ENCODE measurements at places on chromosomes 2 and 18.
A peak's percentile ranks its signal among the peaks of the same experiment; 100 is the strongest.

GRCh38 chr18:71252351-71252865 lies 963.6 kb downstream of the SOCS6 start:
- no peak for DNase-seq

- DNase-seq = no peak
Observed at GRCh38 chr2:144553379-144553778, 33.5 kb upstream of the ZEB2 start.

- DNase-seq = no peak
Observed at GRCh38 chr2:163467251-163467630, 268.6 kb downstream of the FIGN start.

DNA sequence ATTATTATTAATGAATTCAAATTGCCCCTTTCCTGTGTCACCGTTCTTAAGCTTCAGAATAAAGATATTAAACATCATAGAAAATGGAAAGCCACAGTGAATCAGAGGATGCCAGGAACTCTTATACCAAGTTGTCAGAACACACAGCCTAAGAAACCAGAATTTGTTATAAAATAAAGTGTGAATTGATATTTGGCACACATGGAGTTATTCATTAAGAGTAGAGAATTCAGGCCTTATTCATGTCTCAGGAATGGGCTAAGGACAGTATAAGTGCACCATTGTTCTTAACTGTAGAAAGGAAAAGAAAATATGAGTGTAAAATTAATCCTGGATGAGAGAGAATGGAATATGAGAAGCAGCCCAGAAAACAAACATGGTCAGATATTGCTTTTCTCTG lies 86.7 kb upstream of the ATP8B1 start:
- no peak for DNase-seq

GRCh38 chr2:222424276-222424728 lies at the start of gene SGPP2:
Gene SGPP2 (plus strand): TSS chr2:222424543. CDS start chr2:222424603, 60 bp downstream.
- DNase-seq = peak; percentile 22

GRCh38 chr2:175877845-175878544 lies 124.1 kb downstream of the LNPK start:
- no peak for DNase-seq

DNA sequence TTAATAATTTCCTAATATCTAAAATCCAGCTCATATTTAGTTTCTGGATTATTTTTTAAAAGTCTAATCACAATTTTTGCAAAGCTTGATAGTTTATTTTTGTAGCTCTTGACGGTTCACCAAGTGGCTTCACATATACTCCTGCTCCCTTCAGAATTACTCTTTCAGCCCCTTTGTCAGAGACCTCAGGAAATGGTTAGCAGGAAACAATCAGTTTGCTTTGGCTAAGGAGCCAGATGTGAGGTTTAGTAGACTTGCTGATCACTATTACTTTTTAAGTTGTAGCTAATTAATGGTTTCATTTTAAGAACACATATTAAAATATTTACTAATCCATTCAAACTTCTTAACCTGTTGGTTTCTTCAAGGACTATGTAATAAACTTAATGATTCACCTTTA lies 2.3 kb downstream of the RBBP8 start:
- DNase-seq = no peak

DNA sequence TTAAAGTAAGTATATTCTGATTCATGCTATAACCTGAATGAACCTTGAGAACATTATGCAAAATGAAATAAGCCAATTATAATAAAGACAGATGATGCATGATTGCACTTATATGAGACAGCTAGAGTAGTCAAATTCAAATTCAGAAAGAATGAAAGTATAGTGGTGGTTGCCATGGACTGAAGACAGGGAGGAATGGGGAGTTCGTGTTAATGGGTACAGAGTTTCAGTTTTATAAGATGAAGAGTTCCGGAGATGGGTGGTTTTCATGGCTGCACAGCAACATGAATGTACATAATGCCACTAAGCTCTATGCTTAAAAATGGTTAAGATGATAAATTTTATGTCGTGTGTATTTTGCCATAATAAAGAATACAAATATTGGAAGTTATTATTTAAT lies 751.2 kb downstream of the TSN start:
- DNase-seq = no peak

- no peak for DNase-seq
Observed at GRCh38 chr18:49247781-49248180, 212.7 kb downstream of the DYM start.

GRCh38 chr2:170155022-170155722 lies 22.8 kb upstream of the MYO3B start:
- DNase-seq = no peak

DNA sequence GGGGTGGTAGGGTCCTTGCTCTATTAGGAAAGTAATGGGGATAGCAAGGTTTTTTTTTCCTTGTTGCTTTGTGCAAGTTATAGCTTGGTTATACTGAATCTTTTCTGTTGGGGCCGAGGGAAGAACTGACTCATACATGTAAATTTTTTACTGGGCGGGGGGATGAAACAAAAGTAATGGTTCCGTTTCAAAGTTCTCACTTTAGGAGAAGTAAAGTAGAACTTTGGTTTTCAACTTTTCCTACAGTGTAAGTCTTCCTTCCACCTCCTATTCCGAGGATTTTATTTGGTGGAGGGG lies 1.1 kb downstream of the AFTPH start:
- DNase-seq = peak; percentile 3

- DNase-seq = no peak
Observed at GRCh38 chr2:38549071-38549704, 53.5 kb downstream of the HNRNPLL start.

- no peak for DNase-seq
Observed at GRCh38 chr2:66516499-66516898, 81.6 kb downstream of the MEIS1 start.

DNA sequence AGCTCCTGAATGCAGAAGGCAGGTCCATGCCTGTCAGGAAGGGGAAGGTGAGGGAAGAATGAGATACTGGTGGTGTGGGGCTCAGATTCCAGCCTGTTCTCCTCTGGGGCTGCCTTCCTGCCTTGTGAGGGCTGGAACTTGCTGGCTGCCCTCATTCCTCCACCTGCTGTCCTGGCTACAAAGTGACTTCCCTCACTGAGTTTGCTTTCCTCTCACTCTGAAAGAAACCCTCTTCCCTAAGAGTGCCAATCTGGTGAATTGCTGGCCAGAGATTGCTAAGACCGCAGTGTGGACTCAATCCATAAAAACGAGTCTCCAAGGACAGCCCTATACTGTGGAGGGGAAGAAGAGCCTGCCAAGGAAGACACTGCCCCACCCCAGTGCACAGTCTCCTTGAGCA lies 664.4 kb upstream of the HS6ST1 start:
- DNase-seq = no peak

GRCh38 chr2:232438951-232439757 lies 16.8 kb upstream of the ALPI start:
- peak; percentile 13 for DNase-seq

- no peak for DNase-seq
Observed at GRCh38 chr2:175036582-175037018, 31.4 kb upstream of the CHN1 start.

- no peak for DNase-seq
Observed at GRCh38 chr2:197821550-197822289, 17.3 kb downstream of the PLCL1 start.

Measured in stimulated activated CD4-positive, alpha-beta T cell treated with anti-CD3 and anti-CD28 coated beads, Interleukin-4, amount 100 ng/mL, for 4 hours (primary cell).